ENCODE measurements at places on chromosomes 5 and 9.

GRCh38 chr5:157651623-157652376 lies 438 bp downstream of the SOX30 start:
- peak; percentile 49 for DNase-seq

GRCh38 chr9:78131969-78132700 lies 100.5 kb upstream of the GNAQ start:
- no peak for DNase-seq

DNA sequence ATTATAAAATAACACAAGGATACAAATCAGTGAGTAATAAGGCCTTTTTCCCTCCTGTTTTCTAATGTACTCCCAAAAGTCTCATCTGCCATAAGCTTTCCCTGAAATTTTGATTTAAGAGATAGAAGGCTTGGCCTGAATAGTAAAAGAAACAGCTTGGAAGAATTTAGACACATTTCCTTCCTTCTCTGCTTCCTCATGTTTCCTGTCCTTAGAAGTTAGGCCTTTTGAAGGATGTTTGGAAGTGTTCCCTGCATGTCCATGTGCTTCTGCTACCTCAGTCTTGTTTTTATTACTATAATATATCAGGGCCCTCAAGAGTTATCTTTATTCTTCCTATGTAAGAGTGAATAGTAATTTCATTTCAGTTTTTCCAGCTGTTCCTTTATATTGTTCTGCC lies 242.7 kb downstream of the DEPDC1B start:
- no peak for DNase-seq

GRCh38 chr5:145934276-145934675 lies 2.1 kb upstream of the SH3RF2 start:
- no peak for DNase-seq

DNA sequence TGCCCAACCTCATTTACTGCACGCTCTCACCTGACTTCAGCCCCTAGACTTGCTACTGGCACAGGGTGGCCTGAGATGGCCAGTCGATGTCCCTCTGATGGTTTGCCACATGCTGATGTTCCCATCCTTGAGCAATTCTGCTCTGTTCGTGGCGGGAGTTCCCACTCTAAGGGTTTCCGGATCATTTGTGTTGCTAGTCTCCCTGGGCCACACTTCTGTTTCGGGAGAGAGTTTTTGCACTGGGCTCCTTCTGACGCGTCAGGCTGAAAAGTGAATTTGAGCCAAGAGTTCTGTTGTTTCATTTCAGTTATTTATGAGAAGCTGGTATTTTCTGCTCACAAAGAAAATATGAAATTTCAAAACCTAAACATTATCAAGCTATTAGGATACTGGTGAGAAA lies 597.7 kb downstream of the BNC2 start:
- no peak for DNase-seq

- no peak for DNase-seq
Measured at GRCh38 chr9:89023740-89024139, 32.5 kb downstream of the S1PR3 start.

DNA sequence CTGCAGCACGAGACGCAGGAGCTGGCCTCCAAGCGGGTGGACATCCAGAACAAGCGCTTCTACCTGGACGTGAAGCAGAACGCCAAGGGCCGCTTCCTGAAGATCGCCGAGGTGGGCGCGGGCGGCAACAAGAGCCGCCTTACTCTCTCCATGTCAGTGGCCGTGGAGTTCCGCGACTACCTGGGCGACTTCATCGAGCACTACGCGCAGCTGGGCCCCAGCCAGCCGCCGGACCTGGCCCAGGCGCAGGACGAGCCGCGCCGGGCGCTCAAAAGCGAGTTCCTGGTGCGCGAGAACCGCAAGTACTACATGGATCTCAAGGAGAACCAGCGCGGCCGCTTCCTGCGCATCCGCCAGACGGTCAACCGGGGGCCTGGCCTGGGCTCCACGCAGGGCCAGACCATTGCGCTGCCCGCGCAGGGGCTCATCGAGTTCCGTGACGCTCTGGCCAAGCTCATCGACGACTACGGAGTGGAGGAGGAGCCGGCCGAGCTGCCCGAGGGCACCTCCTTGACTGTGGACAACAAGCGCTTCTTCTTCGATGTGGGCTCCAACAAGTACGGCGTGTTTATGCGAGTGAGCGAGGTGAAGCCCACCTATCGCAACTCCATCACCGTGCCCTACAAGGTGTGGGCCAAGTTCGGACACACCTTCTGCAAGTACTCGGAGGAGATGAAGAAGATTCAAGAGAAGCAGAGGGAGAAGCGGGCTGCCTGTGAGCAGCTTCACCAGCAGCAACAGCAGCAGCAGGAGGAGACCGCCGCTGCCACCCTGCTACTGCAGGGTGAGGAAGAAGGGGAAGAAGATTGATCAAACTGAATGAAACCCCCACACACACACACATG lies 654 bp downstream of the PURA start:
- no peak for DNase-seq

DNA sequence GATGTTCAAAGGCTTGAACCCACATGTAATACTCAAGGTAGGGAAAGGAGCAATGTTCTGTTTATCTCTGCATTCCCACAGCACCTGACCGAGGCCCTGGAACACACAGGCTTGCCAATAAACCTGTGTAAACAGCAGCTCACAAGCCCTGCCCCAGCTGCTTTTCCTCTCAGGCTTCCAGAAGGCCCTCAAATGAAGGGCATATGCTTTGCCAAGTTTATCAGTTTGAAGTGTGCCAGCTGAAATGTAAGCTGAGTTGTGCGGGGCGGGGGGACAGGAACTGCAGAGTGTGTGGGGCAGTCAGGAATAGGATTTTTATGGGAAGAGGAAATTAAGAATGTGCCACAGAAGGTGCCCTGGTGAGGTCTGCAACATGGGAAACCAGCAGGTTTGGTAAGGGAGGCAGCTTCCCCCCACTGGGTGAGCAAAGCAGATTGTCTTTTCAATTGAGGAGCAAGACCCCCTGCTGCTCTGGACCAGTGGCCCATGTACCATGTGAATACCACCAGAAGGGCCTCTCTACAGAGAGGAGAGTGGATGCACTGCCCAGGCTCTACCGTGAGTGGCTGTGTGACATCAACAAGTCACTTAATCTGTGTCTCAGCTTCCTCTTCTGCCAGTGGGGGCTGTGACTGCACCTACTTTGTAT lies 194.8 kb downstream of the SPOCK1 start:
- DNase-seq, result no peak

- DNase-seq, result peak; percentile 10
Measured at GRCh38 chr9:88387552-88388202, 567 bp upstream of the SPIN1 start.

GRCh38 chr5:77560677-77561263 lies 68.7 kb upstream of the WDR41 start:
- no peak for DNase-seq

DNA sequence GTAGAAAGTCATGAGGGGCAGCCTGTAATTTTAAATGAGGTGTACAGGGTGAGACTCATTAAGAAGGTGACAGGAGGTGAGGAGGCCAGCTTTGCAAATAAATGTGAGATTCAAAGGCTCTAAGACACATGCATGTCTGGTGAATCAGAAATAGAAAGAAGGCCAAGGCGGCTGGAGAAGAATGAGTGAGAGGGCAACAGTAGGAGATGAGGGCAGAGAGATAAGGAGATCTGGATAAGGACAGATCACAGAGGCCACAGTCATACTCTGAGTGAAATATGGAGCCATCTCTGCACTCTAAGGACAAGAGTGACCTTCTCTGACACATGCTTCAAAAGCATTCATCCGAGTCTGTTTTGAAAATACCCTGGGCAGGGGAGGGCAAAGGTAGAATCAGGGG lies 90.7 kb downstream of the RAD23B start:
- DNase-seq, result no peak

GRCh38 chr9:132350861-132351315 lies 3.9 kb downstream of the SETX start:
- DNase-seq, result no peak

DNA sequence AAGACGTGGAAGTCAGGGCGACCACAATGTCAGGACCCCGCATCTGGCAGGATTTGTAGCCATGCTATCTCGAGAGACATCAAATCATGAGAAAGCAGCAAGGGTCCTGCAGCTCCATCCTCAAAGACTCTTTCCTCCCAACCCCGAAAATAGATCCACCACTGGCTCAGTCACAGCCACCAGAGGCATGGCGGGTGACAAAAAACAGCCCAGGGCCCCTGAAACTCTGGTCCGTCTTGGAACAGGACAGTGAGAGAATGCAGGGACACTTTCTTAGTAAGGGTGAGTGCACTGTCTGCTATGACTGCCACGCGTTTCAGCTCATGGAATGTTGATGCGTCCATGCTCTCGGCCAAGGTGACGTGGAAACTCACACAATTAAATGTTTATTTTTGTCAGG lies 220.9 kb downstream of the IRX2 start:
- DNase-seq, result no peak

- DNase-seq, result no peak
Measured at GRCh38 chr5:91024206-91024605, 358.9 kb downstream of the ARRDC3 start.

DNA sequence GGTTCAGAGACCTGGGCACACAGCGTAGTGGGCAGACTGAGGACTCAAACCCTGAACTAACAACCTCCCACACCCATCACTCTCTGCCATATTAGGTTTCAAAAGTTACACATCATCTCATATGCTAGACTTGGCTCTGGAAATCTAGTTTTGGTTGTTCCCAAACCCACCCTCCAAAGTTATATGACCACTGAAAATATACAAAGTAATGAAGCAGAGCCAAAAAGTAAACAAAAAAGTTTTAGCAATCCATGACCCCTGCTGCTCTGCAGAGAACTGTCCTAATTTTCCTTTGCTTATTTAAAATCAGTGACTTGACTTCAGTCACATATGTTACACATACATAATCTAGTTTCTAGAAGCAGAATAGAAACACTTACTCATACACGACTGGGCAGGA lies 155.6 kb upstream of the TAS2R1 start:
- DNase-seq, result no peak

GRCh38 chr9:37876376-37876775 lies 27.6 kb downstream of the SLC25A51 start:
- no peak for DNase-seq

DNA sequence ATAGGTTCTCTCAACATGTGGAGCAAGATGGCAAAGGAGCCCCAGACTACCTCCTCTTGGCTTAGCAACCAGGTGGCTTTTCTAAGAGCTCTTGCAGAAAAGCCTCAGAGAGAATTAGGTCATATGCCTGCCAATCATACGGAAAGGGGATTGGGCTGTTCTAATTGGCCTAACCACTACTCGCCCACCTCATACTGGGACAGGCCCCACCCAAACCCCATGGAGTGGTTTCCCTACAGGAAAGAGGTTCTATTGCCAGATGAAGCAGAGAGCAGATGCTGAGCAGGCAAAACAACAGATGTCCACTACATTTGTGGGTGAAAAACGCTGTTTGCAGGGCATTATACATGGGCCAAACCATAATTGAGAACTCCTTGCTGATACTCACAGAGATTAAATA lies 29.0 kb downstream of the ABLIM3 start:
- DNase-seq, result no peak

GRCh38 chr9:118644066-118644465 lies 725.2 kb downstream of the BRINP1 start:
- no peak for DNase-seq

DNA sequence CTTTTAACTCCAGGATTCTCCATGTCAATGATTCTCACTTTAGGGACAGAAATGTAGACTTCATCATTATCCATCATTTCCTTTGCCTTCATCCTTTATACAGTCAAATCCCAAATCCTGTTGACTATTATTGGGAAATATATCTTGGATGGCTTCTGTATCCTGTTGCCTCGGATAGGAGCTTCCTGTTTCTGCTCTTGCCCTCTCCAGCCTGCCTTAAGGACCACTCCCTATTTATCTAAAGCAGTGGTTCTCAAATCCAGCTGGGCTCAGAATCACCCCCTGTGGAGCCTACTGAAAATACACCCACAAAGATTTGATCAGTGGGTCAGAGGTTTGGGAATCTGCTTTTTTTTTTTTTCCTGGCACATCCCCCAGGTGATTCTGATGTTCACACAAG lies 8.5 kb downstream of the AFAP1L1 start:
- DNase-seq, result no peak

DNA sequence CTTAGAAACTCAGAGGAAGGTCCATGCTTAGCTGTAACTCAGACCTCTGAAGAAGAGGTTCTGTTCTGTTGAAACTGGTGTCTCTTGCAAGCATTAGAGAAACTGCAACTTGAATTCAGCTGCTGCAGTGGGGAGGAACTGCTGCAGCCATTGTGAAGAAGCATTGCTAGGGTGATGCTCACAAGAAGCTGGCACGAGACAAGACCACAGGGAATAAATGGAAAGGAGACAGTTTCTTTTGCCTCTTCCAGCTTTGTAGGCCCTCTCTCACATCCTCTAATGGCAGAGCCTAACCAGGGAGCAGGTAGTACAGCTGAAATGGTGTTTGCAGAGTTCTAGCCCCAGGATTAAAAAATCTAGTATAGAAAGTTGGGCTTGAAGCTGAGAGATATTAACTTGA lies 148.0 kb upstream of the DMAC1 start:
- DNase-seq, result no peak

DNA sequence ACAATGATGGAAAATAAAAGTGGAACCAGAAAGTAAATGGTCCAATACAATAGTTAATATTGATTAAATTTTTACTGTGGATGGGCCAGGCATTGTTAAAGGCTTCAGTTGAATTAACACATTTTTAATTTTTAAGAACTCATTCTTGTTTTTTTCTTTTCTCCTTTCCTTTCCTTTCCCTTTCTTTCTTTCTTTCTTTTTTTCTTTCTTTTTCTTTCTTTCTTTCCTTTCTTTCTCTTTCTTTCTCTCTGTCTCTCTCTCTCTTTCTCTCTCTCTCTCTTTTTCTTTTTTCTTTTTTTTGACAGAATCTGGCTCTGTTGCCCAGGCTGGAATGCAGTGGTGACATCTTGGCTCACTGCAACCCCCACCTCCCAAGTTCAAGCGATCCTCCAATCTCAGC lies 13.3 kb upstream of the OTULINL start:
- no peak for DNase-seq

GRCh38 chr9:89701221-89701798 lies 96.5 kb downstream of the GADD45G start:
- peak; percentile 19 for DNase-seq

GRCh38 chr5:55440188-55440646 lies 94.5 kb downstream of the PLPP1 start:
- no peak for DNase-seq

DNA sequence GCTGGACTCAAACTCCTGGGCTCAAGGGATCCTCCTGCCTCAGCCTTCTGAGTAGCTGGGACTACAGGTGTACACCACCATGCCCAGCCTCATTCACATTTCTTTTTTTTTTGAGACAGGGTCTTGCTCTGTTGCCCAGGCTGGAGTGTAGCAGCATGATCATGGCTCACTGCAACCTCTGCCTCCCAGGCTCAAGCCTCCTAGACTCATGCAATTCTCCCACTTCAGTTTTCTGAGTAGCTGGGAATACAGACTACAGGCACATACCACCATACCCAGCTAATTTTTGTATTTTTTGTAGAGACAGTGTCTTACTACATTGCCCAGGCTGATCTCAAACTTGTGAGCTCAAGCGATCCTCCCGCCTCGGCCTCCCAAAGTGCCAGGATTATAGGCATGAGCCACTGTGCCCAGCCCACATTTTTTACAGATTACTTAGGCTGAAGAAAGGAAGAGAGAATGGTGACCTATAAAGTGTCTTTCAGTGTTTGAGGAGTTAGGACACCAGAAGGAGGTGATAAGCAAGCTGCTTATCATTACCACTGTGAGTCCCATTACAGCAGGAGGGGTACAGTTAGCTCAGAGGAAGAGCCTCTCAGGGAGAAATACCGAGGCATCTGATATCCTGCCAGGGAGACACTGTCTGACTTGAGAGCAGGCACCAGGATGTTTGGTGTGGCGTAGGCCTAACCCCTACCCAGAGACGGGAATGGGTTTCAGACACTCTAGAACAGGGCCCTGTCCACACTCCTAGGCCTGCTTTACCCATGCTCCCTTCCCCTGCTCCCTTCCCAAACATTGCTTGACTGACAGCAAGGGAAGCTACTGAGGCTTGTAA lies 9.7 kb downstream of the FAXDC2 start:
- no peak for DNase-seq

- no peak for DNase-seq
Measured at GRCh38 chr5:122404018-122404417, 92.0 kb downstream of the SNCAIP start.

All from stimulated activated CD8-positive, alpha-beta memory T cell treated with anti-CD3 and anti-CD28 coated beads, Interleukin-15, amount 100 ng/mL, for 1 hour (primary cell).